ENCODE measurements at places on chromosomes 6 and 20. TPM values are rescaled to one million over a fixed set of nuclear protein-coding genes. Genes with fewer than 3 reads are reported as not detected.

The PTK6 gene
- 55.1 TPM for total RNA-seq

The CASS4 gene
- total RNA-seq, result 0.91 TPM

GRCh38 chr20:21632735-21633053, 72.8 kb upstream of the PAX1 start:
- DNase-seq, result no peak

- DNase-seq, result no peak
Observed at GRCh38 chr6:108801366-108801765, 46.9 kb upstream of the ARMC2 start.

The E2F1 gene
- 2.0 TPM for total RNA-seq

The DACT2 gene
- total RNA-seq, result 0.94 TPM

GRCh38 chr6:2818593-2818992, 23.1 kb downstream of the SERPINB1 start:
- no peak for DNase-seq

DNA sequence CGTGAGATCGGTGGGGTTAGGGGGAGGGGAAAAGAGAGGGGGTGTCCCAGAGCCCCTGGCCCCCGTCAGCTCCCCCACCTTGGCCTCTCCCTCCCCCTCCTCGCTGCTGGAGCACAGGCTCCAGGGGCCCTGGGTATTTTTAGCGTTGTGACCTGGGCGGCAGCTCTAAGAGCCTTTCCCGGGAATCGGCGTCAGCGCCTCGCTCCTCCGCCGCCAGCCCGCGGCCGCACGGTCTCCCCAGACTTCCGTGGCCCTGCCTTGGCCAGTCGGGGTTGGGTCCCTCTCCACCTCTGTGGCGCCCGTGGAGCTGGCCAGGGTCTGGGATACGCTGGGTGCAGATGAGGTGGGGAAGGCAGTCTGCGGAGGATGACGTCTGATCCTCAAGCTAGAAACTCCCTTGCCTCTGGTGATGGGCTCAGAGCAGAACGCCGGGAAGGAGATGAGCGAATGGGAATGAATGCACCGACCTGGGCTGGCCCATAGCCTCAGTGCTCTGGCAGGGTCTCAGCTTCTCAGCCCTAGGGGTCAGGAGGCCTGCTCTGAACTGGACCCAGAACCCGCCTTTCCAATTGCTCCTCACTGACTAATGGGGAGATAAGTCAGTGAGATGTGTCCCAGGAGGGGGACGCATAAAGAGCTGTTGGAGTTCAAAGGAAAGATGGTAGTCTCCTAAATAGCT, 883 bp upstream of the DBNDD2 start:
- DNase-seq, result no peak

GRCh38 chr20:17709361-17710293, 9.9 kb downstream of the BANF2 start:
- DNase-seq, result no peak

The GSTA2 gene
- total RNA-seq, result not detected

DNA sequence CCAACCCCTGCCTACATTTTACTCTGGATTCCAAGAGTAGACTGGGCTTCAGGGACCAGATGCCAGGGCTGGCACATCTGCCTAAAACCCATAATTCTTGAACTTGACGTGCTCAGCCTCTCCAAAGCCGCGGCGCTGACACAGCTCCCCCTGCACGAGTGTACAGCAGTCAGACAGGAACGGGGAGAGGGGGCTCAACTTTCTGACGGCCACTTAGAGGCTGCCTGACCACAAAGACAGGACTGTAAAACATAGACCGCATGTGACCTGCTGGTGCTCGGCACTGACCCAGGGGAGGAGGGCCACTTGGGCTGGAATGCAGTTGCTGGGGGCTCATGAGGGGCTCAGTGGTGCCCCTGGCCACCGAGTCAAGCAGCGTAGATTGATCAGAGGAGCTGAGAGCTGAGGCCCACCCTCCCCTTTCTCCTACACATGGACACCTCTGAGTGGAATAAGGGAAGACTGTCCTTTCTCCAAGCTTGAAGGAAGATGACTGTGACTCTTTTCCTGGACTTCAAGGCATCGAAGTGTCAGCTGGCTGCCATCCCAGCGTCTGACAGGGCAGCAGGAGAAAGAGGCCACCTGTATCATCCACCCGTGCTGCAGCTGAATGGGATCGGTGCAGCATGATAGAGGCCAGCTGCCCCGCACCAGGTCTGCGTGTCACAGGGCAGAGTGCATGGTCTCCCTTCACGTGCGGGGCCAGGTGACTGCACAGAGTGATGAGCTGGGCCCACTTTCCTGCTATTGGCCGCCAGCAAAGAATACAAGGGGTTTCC, 171.3 kb upstream of the AGPAT4 start:
- DNase-seq, result no peak

DNA sequence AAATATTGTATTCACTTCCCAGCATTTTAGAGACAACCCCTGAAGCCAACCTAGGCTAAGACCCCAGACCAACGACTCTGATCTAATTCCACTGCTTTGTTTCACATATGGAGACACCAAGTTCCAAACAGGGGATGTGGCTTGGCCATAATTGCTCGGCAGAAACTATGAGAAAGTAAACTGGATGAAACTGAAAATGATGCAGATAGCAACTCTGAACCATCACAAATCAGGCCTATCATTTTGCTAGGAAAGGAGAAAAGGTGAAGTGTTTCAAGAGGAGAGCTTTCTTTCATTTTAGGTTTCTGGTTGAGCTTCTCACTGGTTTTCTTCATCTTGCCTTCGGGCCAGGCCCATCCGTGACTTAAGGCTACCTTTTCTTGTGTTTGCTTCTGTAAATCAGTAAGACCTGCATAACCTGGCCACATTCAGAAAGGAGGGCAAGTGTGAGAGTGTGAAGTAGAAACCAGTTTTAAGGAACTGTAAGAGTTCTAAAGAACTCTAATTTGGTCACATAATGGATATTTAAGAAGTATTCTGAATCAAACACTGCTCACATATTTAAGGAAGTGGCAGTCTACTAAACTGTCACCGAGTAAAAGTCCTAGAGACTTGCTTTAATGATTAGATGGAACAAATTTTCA, 105.8 kb downstream of the BACH2 start:
- DNase-seq, result no peak

GRCh38 chr6:93196406-93196970, 222.9 kb downstream of the EPHA7 start:
- DNase-seq, result no peak

The RHAG gene
- total RNA-seq, result not detected

All from ureter (tissue), 1 donor.